ENCODE measurements at places on chromosomes 7 and 10.
A peak's percentile ranks its signal among the peaks of the same experiment; 100 is the strongest.

DNA sequence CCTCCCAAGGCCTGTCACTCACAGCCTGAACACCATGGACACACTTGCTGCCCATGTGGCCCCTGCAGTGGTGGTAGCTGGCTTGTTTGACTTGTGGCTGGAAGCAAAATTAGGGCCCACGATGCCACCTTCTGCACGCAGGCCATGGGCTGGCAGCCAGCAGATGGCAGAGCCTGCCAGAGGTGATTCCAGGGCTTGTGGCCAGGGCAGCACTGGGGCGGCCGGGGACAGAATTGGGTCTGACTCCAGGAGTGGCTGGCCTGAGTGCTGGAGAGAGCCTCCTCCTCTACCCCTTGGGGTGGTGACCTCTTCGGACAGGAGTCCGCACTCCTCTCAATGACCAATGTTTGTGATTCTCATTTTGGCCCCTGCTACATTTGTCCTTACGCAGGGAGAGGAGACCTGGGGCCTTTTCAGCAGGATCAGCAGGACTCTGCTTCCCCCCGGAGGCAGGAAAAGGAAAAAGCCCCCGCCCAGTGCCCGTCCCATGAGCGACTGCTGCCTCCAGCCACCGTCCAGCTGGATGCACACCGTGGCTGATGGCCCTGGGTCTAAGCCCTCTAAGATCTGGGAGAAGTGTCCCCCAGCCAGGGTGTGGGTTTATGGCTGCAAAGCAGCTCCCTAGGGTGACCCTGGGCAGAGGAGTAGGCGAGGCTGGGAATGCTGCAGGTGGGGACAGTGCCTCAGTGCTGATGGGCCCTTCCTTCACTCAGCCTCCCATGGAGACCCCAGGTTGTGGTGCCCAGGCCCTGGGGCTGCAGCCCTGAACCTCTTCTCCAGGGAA, 26.5 kb downstream of the DNAJB12 start:
- DNase-seq, result no peak

- DNase-seq, result no peak
These were observed 494.7 kb downstream of the CCSER2 start for GRCh38 chr10:84822931-84823630.

- no peak for DNase-seq
These were observed 43.8 kb upstream of the CYTH3 start for GRCh38 chr7:6316226-6316625.

GRCh38 chr7:126378642-126379041, 874.1 kb downstream of the GRM8 start:
- DNase-seq, result no peak

DNA sequence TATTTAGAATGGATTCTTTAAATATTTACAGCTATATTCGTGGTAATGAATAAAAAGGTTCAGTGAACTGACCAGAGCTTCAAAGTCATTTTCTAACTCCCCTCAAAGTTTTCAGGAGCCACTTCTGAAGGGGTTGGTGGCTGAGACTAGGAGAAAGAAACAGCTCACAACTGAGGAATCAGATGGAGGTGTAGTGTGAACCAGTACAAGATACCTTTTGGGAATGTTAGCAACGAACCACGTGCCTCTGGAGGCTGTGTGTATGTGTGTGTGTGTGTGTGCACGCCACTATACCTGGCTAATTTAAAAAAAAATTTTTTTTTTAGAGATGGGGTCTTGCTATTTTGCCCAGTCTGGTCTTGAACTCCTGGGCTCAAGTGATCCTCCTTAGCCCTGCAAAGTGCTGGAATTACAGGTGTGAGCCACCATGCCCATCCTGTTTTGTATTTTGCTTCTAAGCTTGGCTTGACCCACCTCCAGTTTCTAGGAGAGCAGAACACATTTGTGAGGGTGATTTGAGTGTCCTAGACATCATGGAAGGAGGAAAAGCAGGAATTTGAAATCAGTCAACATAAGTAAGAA, 9.5 kb upstream of the TAF3 start:
- no peak for DNase-seq

- DNase-seq, result no peak
These were observed 8.6 kb downstream of the BTBD16 start for GRCh38 chr10:122279725-122280141.

- DNase-seq, result no peak
These were observed 12.9 kb downstream of the INSIG1 start for GRCh38 chr7:155310425-155311114.

DNA sequence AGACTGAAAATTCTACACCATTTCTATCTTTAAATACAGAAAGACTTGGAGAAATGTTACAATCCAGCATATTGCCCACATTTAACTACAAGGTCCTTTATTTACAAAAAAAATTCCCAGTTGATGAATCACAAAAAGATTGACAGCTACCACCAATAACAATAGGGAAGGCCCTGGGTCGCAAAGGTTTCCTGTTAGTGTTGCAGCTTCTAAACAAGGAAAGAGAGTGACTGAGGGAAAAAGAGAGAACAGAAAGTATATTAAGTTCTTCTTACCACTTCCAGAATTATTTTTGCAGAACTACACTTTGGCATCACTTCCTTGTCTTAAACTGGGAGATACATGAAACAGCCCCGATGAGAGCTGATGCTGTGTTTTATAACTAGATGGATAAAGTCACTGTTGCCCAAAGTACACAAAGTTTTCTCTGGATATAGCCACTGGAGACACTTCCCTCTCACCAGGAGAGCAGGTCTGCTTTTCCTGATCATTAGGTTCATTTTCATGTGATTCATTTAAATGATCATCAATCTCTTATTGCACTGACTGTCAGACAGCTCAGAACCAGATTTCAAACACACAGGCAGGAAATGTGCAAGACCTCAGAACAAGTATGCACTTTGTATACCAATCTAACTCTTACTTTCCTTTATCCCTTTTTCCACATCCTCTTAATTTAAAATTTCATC, 57.0 kb downstream of the SHTN1 start:
- DNase-seq, result no peak

DNA sequence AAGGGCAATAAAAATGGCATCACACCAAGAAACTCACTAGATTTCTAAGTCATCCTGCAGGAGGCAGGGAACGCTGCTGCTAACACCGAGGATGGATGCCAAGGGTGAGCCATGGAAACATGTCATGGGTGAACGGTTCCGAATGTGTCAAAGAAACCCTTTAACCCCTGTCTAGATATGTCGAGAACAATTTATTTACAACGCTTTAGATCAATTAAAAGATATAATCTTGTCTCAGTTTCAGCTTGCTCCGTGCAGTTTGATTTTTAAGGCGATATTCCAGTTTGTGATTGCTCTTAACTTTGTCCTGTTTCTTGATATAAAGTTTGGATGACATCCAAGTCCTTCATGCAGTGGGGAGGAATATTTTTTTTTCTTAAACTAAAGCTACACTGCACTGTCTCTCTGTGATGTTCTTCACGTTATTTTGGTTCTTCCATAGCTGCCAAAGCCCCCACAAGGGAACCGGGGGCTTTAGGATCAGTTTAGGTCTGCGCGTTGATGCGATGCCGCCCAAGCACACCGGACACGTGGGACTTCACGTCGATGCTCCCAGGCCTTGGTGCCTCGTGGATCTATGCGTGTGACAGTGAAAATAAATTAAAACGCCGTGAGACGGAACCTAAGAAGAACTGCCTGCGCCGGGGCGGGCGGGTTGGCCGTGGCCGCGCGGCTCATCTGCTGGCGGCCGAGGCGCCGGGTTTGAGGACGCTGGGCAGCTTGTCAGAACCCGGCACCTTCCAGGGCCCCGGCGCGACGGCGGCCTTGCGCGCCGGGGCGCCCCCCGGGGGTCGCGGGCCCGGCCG, 220.3 kb downstream of the PHTF2 start:
- DNase-seq, result peak; percentile 40

DNA sequence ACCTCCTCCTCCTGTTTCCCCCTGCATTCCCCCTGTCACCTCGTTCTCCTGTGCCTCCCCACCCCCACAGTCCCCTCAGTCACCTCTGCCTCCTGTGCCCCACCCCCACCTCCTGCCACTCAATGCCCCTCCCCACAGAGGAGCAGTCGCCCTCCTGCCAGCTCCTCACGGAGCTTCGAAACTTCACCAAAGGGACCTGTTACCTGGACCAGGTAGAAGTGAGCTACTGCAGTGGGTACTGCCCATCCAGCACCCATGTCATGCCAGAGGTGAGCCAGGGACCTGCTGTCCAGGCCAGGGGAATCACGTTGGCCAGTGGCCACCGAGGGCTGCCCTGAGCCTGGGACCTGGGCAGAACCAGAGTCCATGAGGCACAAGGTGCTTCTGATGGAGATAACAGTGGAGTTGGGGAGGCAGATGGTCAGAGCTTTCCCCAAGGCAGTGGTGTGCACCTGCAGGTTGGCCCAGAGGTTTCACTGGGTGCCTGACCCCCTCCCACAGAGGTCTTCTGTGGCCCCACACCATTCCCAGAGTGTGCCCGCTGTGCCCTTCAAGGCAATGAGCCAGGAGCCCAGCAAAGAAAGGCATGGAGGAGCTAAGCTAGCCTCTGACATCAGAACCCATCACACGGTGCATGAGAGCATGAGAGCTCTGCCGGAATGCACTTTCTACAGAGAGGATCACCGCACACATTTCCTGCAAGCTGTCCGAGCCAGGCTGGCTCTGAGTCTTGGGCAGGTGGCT, 7.0 kb upstream of the ZNF862 start:
- DNase-seq, result no peak

GRCh38 chr7:101602484-101603241, 26.4 kb downstream of the MYL10 start:
- peak; percentile 63 for DNase-seq

GRCh38 chr7:157703534-157704195, 366.9 kb downstream of the DNAJB6 start:
- DNase-seq, result no peak

DNA sequence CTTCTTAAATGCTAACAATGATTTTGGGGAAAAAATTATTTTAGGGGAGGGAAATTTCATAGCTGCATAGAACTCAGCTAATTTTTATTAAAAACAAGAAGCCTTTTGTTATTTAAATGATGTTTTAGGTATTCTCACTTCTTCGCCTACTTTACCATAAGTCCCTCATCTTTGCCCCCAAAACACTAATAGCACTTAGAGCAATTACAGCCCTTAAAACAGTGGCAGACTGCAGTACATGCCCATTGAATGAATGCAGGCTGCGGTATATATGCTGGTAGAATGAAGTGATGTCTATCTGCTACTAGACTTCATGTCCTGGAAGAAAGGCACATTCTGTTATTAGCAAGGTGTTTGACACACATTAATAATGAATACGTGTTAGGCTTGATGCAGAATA, 2.9 kb upstream of the SPAG6 start:
- no peak for DNase-seq

DNA sequence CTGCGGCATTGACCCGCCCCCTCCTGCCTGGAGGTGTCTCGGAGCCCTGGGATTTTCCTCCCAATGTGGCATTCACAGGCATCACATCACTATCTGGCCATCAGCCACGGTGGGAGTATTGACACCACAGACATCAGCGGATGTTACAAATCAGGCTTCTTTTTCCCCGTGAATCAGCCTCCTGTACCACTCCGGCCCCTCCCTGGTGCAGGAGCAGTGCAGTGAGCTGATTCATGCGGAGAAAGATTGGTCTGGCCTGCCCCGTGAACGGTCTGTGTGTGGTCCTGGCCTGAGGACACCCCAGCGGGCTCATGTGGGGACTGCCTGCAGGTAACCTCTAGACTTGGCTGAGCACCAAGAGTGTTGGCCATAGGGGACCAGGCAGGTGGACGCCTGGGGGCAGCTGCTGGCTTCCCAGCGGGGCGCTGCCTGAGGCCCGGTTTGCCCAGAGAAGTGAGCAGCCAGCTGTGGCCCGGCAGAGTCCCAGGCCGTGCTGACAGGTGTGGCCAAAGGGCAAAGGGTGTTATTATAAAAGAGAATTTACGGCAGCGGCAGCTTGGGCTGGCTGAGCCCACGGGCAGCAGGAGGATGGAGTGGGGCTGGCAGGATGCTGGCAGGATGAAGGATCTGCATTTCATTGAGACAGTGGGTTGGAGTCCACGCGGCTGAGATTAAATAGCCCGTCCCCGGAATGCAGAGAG, 32.1 kb upstream of the GNA12 start:
- DNase-seq, result no peak

GRCh38 chr10:9554321-9554720, 1463.4 kb upstream of the CELF2 start:
- no peak for DNase-seq

DNA sequence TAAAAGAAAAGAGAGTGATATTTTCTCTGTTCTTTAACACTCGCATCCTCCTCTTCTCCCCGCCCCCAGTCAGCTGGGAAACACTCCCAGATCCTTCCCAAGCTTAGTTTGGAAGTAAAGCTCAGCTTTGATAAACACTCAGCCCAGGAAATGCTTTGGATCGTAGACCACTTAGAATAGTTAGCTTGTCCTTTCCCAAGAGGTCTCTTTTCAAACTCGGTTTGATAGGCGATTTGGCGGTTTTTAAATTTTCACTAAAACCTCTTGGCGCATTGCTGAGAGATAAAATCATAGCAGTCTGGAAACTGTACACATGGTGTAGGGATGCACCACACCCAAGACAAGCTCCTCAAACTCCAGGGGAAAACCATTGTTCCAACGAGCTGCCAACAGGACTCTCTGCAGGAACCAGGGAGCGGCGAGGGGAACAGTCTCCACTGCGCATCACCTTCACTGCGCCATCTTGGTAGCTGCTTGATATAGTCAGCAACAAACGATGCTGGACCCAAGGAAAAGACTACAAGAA, 22.3 kb downstream of the SMURF1 start:
- DNase-seq, result no peak

DNA sequence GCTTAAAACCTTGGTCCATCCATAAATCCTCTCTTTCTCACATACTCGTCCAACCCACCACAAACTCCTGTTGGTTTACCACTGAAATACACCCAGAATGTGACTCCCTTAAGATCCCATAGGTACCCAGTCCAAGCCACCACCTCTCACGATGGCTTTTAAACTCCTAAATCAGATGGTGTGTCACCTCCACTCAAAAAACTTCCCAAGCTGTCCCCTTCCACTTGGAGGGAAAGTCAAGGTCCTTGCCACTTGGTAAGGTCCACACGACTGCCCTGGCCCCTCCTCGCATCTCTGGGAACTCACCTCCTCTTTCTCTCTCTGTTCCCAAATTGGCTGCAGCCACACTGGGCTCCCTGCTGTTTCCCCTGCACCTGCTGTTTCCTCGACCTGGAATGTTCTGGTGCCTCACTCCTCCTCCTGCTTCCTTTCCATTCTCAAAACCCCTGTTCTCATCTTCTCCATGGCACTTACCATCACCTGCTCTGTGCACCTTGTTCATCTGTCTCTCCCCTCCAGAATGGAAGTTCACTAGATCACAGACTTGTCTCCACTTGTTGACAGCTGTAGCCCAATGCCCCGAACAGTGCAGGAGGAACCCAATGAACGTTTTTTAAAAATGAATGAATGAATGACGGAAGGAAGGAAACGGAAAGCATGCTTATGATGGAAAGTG, 23.0 kb downstream of the ZFAND2A start:
- DNase-seq, result no peak

- DNase-seq, result no peak
These were observed 64.2 kb upstream of the PRKAR2B start for GRCh38 chr7:106980358-106980685.

DNA sequence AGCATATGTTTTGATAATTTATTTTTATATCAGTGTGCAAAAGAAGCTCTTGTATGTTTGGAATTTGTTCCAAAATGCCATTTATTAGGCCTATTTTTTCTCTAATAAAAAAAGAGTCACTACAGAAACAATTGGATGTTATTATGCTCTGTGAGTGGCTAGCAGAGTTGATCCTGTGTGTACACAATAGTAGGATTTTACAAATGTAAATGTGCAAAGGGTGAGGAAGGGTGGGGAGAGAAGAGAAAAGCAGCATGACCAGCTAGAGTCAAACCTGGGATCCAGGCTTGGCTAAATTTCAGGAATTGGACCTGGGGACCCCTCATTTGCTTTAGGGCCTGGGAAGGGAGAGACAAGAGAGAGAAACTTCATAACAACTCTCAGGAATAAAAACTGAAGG, 32.5 kb downstream of the SEMA3A start:
- no peak for DNase-seq

GRCh38 chr10:108425283-108425964, 1260.9 kb upstream of the SORCS1 start:
- DNase-seq, result no peak

All from NCI-H1105 (cell line).